Activated gamma-delta T cell (primary cell): ENCODE measurements at places on chromosomes 16 and 17.

- no peak for DNase-seq
Observed at GRCh38 chr17:36661047-36661666, 59.8 kb downstream of the MRM1 start.

- no peak for DNase-seq
Observed at GRCh38 chr16:22292320-22292719, 4.9 kb upstream of the POLR3E start.

- DNase-seq: peak; percentile 87
Observed at GRCh38 chr17:19004421-19005136, at the start of gene FAM83G. Gene FAM83G, minus strand, starts transcription at chr17:19004764. Its CDS starts 723 bp downstream, at chr17:19004041.

DNA sequence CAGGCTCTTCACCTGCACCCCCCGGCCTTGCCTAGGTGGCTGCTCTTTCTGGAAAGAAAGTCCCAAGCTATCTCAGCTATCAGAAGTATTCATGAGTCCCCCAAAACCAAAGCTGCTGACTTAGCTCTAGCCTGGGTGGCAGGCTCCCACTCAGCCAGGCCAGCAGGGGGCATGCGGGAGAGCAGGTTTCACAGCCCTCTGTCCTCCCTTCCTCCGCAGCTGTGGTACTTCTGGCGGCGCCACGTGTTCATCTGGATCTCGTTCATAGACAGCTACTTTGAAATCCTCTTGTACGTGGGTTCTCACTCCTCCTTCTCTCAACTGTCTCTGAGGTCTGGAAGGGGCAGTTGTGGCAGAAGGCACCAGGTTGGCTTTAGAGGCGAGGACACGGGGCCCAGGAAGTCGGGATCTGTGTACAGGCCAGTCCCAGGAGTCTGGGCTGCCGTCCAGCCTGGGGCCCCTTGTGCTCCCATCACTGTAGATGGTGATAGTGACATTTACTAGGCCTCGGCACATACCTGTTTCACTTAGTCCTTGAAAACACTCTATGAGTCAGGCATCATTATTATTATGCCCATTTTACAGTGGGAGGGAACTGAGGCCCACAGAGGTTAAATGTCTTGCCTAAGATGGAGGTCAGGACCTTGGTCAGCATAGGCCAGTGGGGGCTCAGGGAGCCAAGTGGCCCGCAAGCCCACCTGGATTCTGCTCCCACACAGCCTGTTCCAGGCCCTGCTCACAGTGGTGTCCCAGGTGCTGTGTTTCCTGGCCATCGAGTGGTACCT lies 12.9 kb downstream of the TRPV2 start:
- DNase-seq: no peak

GRCh38 chr17:79955167-79955549 lies 80.5 kb downstream of the TBC1D16 start:
- DNase-seq: no peak

DNA sequence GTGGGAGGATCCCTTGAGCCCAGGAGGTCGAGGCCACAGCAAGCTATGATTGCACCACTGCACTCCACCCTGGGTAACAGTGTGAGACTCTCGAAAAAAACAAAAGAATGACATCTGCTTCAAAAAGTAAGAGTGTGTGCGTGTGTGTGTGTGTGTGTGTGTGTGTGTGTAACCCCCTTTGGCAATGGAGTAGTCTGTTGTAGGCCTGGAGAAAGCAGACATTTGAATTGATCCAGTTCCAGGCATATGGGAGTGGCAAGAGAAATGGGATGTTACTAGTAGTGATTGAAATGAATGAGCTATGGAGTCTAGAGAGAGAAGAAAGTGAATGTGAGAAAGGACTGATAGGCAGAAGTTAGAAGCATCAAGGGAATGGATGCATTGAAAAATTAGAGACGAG lies 9.9 kb downstream of the CASC3 start:
- no peak for DNase-seq

DNA sequence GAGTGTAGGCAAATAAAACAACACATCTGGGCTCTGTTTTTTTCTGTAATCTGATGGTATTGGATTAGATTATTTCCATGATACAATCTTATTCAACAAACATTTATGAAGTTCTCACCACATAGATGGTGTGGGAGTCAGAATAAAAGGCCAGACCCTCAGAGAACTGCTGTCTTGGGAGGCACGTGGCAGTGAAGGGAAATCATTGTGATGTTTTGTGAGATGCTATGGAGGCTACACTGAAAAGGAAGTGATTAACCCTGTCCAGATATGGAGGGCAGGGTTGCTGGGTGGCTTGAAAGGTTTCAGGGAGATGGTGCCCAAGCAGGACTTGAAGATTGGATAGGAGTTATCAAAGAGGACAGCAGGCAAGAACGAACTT lies 35.6 kb downstream of the DHRS7B start:
- no peak for DNase-seq

- DNase-seq: no peak
Observed at GRCh38 chr16:47574091-47575054, 113.2 kb downstream of the PHKB start.

DNA sequence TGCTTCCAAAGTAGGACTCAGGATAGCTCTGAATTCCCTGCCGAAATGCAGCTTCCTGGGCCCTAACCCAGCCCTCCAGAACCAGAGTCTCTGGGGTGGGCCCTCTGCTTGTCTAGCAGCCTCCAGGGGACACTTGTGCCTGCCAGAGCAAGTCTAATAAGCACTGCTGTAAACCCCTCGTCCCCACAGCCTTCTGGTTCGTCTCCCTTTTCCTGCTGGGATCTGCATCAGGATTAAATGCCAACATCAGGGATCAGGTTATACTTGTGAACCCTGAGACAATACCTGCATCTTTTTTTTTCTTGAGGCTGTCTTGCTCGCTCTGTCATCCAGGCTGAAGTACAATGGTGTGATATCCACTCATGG lies 282.0 kb downstream of the SEC14L1 start:
- DNase-seq: no peak

- DNase-seq: no peak
Observed at GRCh38 chr16:9003322-9003721, 39.6 kb upstream of the USP7 start.

DNA sequence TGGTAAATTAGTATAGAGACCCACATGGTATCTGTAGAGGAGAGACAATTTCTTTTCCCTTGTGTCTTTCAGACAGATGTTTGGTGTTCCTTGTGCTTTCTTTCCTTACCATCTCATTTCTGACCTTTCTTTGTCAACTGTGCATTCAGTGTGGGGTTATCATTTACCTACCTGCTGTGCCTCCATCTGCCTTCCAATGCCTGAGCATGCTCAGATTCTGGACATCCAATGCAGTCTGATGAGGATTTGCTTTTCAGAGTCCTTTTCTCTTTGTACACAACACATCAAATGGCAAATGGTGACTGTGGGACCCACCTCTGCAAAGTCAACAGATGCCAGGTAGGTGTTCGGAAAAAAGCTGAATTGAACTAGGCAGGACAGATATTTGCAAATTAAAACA lies 364.8 kb downstream of the CA10 start:
- no peak for DNase-seq

DNA sequence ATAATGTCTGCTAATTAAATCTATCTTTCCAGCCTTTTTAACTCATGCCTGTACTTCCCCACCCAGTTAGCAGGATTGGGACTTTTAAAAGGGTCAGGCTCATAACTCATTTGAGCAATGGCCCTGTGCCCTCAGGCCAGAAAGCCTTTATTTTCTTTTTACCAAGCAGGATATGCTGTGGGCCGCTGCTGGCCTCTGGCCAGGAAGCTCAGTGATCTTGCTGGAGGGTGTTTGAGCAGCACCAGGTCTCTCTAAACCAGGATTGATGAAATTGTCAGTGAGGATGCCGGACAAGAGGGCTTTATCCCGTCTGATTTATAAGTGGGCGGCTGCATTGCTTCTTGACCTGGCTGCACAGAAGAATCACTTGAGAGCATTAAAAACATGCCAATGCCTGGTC lies 187.8 kb downstream of the RAB11FIP4 start:
- no peak for DNase-seq

- no peak for DNase-seq
Observed at GRCh38 chr17:17060930-17061329, 18.7 kb downstream of the MPRIP start.

DNA sequence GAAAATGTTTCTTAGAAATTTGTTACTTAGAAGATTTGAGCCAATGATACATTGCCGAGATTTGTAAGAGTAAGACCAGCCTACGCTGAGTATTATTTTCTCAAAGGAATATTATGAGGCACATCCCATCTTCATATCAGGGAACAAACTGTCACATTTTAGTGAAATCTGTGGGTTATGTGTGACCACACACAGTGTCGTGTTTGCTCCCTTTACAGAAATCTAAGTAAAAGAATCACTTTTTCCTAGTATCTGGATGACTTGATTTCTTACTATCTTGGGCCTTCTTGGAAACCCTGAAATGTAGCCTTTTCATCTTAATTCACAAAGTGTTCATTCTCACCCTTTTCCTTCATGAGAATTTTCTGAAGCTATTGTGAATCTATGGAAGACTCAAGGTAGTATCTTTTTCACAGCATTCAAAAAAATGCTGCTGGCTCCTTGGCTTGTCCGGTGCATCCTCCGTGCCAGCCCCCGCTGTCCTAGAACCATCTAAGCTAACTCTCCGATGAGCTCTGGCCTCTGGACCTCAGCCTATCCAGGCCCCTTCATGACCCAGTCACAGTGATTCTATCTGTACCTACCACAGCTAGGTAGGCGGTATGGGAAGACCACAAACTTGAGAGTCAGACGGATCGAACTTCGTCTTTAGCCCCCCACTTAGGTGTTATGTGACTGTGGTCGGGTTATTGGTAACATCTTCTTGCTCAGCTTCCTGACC lies 524.3 kb downstream of the MAF start:
- DNase-seq: no peak

GRCh38 chr16:11915114-11915643 lies 577 bp downstream of the GSPT1 start:
- peak; percentile 39 for DNase-seq

- no peak for DNase-seq
Observed at GRCh38 chr16:81378049-81378448, 63.3 kb downstream of the GAN start.

DNA sequence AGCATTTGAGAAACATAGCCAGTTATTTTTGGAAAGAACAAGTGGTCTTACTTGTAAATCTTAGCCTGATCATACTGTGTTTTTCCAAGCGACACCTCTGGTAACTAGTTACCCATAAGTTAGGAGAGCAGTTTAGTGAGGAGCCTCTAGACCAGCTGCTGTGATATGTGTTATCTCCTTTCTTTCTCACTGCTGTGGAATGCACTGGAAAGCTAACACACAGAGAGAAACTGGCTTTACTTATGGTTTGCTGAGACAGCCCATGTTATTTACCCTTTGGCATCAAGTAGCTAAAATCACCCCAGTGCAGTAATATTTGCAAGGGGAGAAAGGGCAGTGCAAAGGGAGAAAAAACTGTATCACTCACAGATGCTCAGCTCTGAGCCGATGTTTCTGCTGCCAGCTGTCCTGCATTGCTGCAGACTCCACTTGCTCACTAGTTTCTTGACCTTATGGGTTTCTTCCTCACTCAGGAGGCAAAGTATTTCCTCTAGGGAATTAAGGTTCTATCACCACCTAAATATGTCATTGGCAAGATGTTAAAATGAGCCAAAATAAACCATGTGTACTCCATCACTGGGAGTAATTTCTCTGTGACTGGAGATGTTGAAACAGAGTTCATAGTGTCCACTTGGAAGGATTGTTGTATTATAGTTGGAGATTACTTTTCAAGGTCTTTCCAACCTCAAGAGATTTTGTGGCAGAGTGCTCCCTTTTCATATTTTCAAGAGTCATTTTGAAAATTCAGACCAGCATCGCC lies 2.3 kb downstream of the RBFOX1 start:
- DNase-seq: no peak

- no peak for DNase-seq
Observed at GRCh38 chr16:66199189-66199588, 167.3 kb upstream of the CDH5 start.

DNA sequence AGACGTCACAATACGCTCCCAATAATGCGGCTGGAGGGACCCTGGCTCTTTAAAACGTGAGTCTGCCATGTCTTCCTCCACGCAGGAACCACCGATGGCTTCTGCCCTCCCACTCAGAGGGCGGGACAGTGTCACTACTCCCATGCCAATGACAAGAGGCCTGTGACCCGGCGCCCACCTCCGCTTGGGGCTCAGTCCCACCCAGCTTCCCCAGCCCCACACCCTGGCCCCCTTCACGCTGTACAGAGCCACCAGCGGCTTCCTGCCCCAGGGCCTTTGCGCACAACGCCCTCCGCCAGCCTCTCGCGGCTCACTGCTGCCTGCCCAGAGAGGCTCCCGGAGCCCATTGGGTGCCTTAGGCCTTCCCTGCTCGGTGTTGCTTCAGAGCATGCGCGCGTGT lies 29.5 kb upstream of the ZNF469 start:
- DNase-seq: no peak

GRCh38 chr16:84815462-84815861 lies 4.3 kb upstream of the CRISPLD2 start:
- DNase-seq: no peak

GRCh38 chr17:47615766-47616424 lies 33.8 kb upstream of the KPNB1 start:
- no peak for DNase-seq

DNA sequence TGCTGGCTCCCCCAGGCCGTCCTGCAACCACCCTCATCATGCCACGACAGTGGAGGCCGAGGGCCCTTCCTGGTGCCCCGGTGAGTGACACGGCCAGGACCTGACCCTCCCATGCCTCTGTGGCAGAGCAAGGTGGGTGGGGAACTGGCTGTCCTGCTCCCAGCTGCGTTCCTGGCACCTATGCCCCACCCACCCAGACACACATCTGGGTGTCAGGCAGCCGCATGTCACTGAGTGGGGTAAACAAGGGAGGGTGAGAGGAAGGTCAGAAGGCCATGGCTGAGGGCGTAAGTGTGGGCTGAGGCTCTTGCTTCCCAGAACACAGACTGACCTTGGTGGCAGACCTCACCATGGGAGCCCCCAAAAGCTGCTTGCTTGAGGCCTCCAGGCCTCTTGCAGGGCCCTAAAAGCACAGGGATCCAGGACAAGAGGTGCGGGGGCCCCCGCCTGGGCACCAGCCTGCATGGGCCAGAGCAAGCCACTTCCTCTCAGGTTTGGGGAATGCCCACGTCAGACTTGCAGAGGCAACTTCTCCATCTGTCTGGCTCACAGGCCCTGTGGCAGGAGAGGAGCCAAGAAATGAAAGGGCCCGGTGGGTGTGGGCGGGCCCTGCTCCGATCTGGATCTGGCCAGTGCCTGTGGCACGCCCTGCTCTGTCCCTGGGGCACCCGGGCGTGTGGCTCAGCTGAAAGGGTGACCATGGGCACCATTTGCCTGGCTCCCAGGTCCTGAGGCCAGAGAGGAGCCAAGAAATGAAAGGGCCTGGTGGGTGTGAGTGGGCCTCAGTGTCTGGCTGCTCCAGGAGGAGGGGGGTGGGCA lies 3.9 kb upstream of the CCDC57 start:
- DNase-seq: no peak

GRCh38 chr17:63425483-63425882 lies 20.6 kb downstream of the CYB561 start:
- DNase-seq: no peak

GRCh38 chr16:60640038-60640437 lies 1396.2 kb downstream of the CDH8 start:
- DNase-seq: no peak

- no peak for DNase-seq
Observed at GRCh38 chr17:50501054-50501453, 7.2 kb upstream of the MYCBPAP start.

- no peak for DNase-seq
Observed at GRCh38 chr16:22635357-22635761, 124.7 kb downstream of the NPIPB5 start.
